Neuronal stem cell (in vitro differentiated cells): ENCODE measurements at places on chromosomes 13 and 19.
A peak's percentile ranks its signal among the peaks of the same experiment; 100 is the strongest.

DNA sequence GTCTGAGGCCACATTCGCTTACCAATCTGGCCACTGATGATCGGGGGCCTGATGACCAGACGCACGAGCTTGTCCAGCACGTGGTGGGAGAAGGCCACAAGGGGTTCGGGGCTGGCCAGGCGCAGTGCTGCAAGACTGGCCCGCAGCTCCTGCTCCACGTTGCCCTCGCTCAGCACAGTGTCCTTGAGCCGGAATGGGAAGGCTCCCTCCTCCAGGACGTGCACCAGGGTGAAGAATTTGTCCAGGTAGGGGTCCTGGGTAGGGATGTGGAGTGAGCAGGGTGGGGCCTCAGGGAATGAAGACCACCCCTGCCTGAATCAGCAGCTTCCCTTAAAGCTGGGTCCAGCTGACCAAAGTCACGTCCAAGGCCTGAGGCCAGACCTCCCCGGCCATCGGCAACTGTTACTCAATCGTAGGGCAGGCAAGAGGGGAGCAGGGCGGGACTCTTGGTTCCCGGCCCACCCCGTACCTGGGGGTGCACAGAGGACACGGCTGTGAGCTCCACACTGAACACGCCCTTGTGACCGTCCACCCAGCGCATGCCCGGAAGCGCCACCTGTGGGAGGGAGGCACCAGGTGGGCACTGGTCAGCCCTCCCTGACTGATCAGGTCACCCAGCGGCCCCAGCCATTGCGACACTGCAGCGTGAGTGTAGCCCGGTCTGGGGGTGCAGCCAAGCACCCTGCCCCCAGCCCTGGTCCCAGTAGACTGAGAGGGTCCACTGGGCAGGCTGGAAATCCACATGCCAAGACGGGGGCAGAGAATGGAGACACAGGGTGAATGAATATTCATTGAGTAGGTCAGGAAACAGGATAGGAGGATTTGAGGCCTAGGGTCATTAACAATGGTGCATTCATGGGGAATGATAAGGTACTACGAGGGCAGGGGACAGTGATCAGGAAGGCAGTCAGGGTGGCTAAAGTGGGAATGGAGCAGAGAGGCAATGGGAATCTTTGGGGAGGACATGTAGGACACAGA lies 2.8 kb upstream of the ANGPTL8 start:
- DNase-seq, result no peak

DNA sequence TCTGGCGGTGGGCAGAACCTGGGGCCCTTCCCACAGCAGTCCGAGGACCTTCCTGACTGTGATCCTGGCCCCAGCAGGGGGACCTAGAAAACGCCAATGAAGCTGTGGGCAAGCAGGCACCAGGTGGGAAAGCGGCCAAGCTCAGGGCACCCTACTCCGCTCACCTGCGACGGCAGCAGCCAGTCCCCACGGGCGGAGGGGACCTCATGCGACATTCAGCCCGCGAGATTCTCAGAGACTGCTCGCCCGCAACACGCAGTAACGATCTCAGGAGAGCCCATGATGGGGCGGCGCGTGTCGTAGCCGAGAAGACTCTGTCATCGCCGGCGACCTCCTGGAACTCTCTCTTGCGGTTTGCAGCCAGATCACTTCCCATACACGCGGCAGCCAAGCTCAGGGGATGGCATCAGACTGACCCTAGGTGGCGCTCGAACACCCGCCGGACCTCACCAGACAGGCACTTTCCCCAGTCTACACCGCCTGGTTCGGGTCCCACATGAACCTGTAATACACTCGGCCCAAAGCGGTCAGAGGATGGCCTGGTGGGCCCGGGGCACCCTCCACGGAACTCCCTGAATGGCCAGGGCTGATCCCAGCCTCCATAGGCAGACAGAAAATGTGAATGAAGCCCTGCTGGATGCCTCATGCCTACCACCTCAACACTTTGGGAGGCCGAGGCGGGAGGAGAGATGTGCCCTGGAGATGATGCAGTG lies 26.5 kb downstream of the MAN2B1 start:
- DNase-seq, result peak; percentile 57

- no peak for DNase-seq
Observed at GRCh38 chr13:49388091-49388635, 55.7 kb downstream of the CAB39L start.

- DNase-seq, result no peak
Observed at GRCh38 chr13:90951663-90952062, 395.8 kb upstream of the MIR17HG start.

GRCh38 chr13:97866346-97866745 lies 87.1 kb upstream of the IPO5 start:
- DNase-seq, result no peak
